Bronchial smooth muscle cell (primary cell): ENCODE measurements at places on chromosomes 2 and 18. TPM values are rescaled to one million over a fixed set of nuclear protein-coding genes. Genes with fewer than 3 reads are reported as not detected.

ADD2 gene
- total RNA-seq, result not detected in 2 replicates

STON1 gene
- 6.7 and 12.8 TPM in 2 replicates for total RNA-seq

ADCYAP1 gene
- total RNA-seq, result not detected in 2 replicates

RTP5 gene
- not detected in 2 replicates for total RNA-seq
